Hematopoietic multipotent progenitor cell treated with erythropoietin and hydrocortisone succinate and interleukin-3 and kit ligand, for 15 days (in vitro differentiated cells): ENCODE measurements at places on chromosomes 7 and 10.

DNA sequence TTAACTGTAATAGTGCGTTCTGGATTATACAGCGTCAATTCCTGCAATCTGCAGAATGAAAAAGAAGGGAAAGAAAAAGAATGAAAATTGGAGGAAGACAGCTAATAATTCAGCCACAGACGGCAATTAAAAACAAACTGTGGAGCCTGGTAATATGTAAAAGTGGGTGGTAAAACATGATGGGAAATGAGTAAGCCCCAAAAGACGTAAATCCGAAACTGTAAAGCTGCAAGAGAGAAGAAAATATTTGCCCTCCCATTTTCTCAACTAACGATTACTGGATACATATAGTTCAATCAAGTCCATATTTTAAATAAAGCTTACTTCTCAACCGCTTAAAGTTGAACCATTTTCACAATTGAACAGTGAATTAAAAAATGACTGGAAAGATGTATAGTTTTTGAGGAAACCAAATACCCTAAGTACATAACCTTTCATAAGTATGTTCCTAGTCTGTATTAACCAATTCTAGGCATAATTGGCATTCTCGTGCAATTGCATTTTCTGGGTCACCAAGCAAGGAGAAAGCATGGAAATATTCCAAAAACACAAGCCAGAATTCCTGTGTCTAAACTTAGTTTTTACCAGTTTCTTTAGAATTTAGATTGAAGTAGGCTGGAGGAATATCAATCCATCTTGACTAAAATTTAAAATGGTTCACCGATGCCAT lies 44.8 kb downstream of the MALSU1 start:
- no peak for DNase-seq

- DNase-seq, result no peak
Observed at GRCh38 chr10:133210398-133211140, 19.4 kb upstream of the UTF1 start.

GRCh38 chr10:10792681-10793080 lies 225.0 kb upstream of the CELF2 start:
- no peak for DNase-seq

GRCh38 chr7:44307301-44307900 lies 18.0 kb downstream of the CAMK2B start:
- no peak for DNase-seq

GRCh38 chr10:43971981-43972380 lies 323.3 kb upstream of the ZNF32 start:
- no peak for DNase-seq

GRCh38 chr10:79111427-79111826 lies 42.7 kb downstream of the ZMIZ1 start:
- no peak for DNase-seq

GRCh38 chr10:110151467-110151866 lies 55.9 kb upstream of the MXI1 start:
- DNase-seq, result peak; percentile 86

GRCh38 chr7:936386-937054 lies 18.0 kb downstream of the ADAP1 start:
- no peak for DNase-seq
